ENCODE measurements at places on chromosomes 12 and 14.

DNA sequence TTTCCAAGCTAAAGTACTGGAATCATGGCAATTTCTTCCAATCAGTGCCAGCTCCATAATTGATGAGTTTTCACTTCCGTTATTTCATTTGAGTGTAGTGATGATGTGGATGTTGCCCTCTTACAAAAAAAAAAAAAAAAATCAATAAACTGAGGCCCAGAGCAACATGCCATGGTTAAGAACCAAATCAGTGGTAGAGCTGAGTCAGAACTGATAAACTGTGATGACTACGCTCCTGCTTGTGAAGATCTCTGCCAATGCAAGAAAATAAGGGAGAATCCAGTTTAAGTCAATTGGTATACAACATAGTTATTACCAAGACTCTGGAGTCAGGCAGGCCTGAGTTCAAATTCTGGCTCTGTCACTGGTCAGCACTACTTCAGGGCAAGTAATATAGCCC lies 102.7 kb downstream of the GPR135 start:
- DNase-seq, result no peak

- no peak for DNase-seq
Measured at GRCh38 chr12:6551496-6552139, 4.2 kb downstream of the IFFO1 start.

- DNase-seq, result no peak
Measured at GRCh38 chr14:105738638-105739037, 212.3 kb downstream of the TMEM121 start.

GRCh38 chr14:76581592-76581991 lies 179.7 kb upstream of the VASH1 start:
- DNase-seq, result no peak

DNA sequence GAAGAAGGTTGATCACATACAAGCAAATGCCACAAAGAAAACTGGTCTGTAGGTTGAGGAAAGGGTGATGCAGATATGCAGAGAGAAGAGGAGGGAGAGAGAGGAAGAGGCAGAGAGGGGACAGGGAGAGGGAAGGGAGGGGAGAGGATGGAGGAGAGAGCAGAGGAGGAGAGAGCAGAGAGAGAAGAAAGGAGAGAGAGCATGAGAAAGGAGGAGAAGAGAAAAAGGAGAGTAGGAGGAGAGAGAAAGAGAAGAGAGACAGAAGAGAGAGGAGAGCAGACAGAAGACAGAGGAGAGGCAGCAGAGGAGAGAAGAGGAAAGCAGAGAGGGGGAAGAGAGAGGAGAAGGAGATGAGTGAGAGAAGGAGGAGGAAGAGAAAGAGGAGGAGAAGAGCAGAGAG lies 59.2 kb downstream of the STXBP6 start:
- no peak for DNase-seq

GRCh38 chr12:124326871-124327270 lies 32.0 kb downstream of the RFLNA start:
- no peak for DNase-seq

DNA sequence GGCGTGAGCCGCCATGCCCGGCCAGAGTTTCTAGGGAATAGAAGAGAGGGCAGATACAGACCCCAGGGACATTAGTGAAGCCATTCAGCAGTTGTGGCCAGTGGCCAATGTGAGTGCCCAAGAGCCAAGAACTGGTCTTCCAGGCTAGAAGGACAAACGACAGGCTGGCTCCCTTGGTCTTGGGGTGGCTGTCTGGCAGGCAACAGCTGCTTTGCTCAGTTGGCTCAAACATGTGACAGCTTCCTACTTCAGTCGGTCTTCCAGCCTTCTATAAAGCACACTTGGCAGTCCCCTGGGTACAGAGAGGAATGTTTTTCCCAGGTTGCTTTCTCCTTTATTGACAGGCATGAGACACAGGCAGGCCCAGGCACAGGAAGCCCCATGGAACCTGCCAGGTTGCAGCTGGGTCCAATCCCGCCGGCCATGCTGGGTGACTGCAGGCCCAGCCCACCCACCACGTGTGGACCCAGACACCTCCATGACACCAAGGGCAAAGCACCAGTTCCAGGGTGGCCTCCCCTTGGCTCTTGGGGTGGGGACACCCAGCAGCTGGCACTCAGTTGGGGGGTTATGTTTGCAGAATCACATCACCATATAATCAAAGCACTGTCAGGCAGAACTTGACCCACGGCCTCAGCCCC lies 15.4 kb downstream of the CHGA start:
- DNase-seq, result no peak

GRCh38 chr12:132099739-132100138 lies 44.4 kb downstream of the DDX51 start:
- no peak for DNase-seq

- peak; percentile 82 for DNase-seq
Measured at GRCh38 chr12:88958946-88959345, 378.7 kb upstream of the KITLG start.

- DNase-seq, result no peak
Measured at GRCh38 chr14:103551338-103551762, 11.1 kb downstream of the BAG5 start.

GRCh38 chr12:92908108-92908507 lies 21.0 kb downstream of the EEA1 start:
- no peak for DNase-seq

DNA sequence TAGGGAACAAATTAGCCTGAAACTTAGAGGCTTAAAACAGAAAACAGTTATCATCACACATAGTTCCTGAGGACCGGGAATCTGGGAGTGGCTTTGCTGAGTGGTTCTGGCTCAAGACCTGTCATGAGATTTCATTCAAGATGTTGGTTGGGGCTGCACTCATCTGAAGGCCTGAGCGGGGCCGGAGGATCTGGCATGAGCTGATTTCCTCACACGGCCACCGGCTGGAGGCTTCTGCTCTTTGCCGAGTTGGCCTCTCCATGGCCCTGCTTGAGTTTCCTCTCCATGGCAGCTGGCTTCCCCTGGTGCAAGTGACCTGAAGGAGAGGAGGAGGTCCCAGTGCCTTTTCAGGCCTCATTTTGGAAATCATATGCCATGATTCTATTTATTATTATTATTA lies 128.1 kb downstream of the PAPOLA start:
- DNase-seq, result no peak

DNA sequence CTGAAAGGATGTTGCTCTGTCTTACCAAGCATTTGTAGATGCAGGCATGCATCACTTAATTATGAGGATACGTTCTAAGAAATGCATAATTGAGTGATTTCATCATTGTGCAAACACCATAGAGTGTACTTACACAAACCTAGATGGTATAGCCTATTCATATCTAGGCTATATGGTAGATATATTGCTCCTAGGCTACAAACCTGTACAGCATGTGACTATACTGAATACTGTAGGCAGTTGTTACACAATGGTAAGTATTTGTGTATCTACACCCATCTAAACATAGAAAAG lies 75.9 kb downstream of the IFT81 start:
- no peak for DNase-seq

GRCh38 chr14:97290065-97290464 lies 492.9 kb downstream of the VRK1 start:
- no peak for DNase-seq

DNA sequence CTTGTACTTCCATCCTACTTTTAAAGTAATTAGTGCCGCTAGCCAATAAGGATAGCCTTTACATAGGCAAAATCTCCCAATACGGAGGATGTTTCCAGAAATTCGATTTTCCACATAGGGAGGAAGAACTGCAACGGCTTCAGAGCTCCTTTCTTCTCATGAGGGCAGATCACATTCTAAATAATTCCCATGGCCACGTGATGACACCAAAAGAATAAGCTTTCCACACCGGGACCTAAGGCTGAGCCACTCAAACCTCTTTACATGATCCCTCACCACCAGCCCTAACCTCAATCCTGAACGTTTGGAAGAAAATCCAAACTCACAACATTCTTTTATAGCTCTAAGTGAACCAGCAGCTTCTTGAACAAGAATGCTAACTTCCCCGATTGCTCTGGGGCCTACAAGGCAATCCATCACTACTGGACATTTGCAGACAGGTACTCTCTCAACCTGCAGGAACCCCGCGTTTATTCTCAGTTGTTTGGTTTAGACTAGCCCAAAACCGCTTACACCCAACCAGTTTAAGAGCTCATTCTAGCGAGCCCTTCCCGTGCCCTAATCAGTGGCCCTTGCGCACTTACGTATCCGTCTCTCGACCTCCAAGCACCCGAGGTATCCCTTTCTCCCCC lies 884 bp downstream of the CAPRIN2 start:
- no peak for DNase-seq

DNA sequence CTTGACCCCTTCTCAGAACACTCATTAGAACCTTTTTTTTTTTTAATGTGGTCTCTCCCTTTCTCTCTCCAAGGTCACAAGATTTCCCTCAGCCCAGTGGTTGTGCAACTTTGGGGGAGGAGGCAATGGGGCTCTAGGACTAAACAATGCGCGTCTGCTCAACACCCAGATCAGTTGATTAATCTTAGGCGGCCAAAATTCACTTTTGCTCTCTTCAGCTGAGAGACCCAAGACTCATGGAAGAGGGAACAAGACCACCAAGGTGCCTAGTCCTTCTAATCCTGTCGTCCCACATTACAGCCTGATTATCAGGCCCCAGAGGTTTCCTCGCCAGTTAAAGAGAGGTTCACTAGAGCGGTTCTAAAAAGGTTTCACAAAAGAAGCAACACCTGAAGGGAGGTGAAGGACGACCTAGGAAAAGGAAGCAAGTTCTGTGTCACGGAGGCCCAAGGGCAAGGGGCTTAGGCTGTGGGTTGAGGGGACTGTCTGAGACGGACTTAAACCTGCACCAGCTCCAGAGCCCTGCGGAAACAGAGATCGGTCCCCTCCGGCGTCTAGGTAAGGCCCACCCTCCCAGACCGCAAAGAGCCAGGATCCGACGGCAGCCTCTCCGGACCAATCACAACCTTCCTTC lies 824 bp upstream of the TARBP2 start:
- DNase-seq, result no peak

GRCh38 chr14:76958020-76958979 lies 70.2 kb downstream of the IRF2BPL start:
- no peak for DNase-seq

DNA sequence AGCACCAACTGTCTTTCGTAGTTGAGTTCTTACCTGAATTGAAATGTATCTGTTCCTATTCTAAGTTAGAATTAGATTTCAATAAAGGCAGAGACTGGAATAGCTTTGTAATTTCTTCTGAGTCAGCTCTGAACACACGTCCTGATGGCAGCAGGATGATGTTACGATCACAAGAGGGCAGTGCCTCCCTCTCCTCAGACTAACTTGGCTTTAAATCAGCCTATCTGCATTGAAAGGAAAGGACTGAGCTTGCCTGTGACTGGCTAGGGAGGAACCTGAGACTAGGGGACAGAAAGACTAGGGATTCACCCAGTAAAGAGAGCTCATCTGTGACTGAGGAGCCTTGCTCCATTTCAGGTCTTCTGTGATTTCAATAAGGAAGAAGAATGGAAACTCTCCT lies 323.7 kb upstream of the OR4E1 start:
- DNase-seq, result no peak

- DNase-seq, result no peak
Measured at GRCh38 chr14:102256716-102257115, 48.2 kb downstream of the MOK start.

DNA sequence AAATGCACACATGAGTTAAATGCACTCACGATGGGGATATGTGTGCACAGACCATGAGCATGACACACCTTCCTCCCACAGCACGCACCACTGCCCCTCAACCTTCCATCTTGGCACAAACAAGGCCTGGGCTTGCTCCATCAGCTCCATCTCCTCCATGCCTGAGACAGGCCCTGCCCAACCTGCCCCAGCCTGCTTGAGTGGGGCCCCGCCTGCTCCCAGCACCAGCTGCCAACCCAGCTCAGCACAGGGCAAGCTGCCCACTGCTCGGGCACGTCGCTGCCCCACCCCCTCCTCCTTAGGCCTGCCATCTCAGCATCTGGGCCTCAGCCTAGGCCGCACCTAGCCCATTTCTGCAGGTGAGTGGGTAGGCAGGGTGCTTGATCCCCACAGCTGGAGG lies 27.6 kb upstream of the KRT78 start:
- no peak for DNase-seq

GRCh38 chr12:62995097-62995496 lies 60.1 kb upstream of the PPM1H start:
- no peak for DNase-seq

DNA sequence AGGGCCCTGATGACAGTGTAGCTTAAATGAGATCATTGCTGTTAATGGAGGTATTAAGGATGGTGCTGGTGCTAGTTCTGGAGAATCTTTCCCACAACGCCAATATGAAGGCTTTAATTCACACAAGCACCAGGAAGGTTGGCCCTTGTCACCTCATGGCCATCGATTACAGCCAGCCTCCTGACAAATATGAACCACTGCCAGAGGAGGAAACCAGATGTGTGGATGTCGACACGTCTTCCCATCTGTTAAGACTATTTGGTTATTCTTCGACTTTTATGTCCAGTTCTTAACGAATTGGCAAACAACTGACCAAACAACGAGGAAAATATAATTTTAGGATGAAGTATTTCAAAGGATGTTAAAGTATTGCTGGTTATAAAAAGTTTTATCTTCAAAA lies 79.5 kb downstream of the PIK3C2G start:
- DNase-seq, result no peak

DNA sequence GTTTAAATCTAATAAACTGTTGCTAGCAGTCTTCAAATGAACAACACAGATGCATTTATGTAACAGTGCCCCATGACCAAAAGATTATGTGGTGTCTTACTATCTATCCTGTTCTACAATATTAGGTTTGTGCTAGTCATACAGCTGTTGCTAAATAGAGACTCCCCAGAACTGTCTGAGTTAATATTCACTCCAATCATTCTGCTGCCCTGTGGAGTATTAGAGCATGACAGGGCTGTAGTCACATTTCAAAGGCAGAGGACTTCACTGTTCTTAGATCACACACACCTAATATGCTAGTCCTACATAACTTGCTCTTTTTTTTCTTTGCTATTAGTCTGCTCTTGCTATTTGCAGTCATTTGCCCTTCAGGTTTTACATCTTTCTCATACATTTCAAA lies 157.6 kb upstream of the MDGA2 start:
- no peak for DNase-seq

- no peak for DNase-seq
Measured at GRCh38 chr14:31159682-31160296, 47.8 kb downstream of the HECTD1 start.

GRCh38 chr12:109436188-109436560 lies 40.9 kb downstream of the KCTD10 start:
- no peak for DNase-seq

GRCh38 chr12:132775502-132776229 lies 14.0 kb upstream of the ANKLE2 start:
- DNase-seq, result no peak

GRCh38 chr12:13724136-13724535 lies 257.3 kb downstream of the GRIN2B start:
- DNase-seq, result no peak

Measured in NCI-H1417 treated with DMSO at 0.1 percent for 48 hours (cell line).